ENCODE measurements at places on chromosomes 3 and 15.

GRCh38 chr3:145286937-145287336, 874.0 kb downstream of the PLOD2 start:
- DNase-seq, result no peak

- no peak for DNase-seq
Observed at GRCh38 chr15:64746356-64746755, 29.0 kb downstream of the RBPMS2 start.

GRCh38 chr3:164451072-164451910, 627.0 kb downstream of the SI start:
- DNase-seq, result no peak

- no peak for DNase-seq
Observed at GRCh38 chr3:104635872-104636580, 730.7 kb upstream of the ALCAM start.

DNA sequence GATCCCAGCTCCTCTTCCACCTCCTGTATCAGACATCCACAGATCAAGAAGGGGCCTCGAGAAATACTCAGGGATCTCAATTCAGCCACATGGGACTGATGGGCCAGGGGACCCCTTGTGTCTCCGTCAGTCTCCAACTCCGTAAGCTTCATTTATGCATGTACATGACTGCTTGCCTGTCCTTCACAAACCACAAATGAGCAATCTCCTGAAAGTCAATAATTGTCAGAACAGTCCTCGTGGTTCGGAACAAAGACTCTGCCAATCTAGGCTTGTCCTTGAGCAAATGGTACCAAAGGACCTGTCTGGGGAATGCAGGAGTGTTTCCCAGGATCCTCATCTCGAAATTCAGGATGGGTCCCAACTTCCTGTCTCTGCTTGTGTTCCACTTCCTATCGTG, 20.8 kb downstream of the SLC12A8 start:
- no peak for DNase-seq

DNA sequence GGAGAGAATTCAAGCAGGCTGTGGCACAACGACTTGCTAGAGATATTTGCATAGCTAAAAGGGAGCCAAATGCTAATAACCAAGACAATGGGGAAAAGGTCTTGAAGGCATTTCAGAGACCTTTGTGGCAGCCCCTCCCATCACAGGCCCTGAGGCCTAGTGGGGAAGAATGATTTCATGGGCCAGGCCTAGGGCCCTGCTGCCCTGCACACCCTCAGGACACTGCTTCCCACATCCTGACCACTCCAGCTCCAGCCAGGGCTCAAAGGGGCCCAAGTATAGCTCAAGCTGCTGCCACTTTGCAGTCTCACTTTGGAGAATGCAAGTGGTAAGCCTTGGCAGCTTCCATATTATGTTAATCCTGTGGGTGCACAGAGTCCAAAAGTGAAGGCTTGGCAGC, 21.5 kb upstream of the PTPN23 start:
- DNase-seq, result no peak

- DNase-seq, result no peak
Observed at GRCh38 chr3:35772381-35773015, 133.2 kb downstream of the ARPP21 start.

DNA sequence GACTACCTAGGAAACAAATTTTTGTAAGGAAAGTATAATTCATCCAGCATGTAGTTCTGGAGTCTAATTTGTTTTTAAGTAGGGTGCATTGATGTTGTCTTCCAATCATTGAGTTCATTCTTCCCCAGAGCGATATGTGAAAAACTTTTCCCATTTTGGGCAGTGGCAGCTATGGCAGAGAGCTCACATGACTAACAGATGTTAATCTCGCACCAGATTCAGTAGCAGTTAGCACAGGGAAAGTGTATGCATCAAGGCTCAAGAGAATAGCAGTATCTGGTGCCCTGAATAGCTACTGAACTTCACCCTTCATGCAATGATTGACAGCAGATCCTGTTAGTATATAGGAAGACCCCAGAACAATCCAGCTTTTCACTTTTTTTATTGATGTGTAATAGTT, 46.3 kb upstream of the TCAIM start:
- no peak for DNase-seq

- no peak for DNase-seq
Observed at GRCh38 chr15:95457520-95457919, 873.0 kb upstream of the NR2F2 start.

DNA sequence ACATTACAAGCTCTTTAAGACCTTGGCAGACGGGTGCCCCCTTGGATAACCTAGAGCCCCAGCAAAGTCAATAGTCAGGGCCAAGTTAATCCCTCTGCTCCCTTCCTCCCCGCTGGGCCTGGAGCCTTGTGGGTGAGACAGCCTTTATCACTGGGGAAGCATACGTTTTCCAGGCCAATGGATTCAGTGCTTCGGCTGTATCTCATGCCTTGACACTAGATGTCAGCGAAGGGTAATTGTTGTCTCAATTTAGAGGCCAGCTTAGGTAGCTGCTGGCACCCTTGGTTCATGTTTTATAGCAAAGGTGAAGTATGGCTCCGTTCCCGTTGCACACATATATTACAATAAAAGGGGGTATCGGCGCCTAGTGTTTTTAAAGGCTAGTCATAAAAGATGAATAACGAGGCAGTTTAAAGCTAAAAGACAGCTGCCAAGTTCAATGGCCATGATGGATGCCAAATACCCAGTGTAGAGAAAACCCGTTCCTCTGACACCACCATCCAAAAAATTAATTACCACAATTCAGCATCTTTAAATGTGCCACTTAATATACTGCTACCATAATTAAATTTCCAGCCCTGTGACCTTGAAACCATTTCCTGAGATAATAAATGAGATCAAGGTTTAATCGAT, 52.3 kb upstream of the BNIP2 start:
- no peak for DNase-seq

DNA sequence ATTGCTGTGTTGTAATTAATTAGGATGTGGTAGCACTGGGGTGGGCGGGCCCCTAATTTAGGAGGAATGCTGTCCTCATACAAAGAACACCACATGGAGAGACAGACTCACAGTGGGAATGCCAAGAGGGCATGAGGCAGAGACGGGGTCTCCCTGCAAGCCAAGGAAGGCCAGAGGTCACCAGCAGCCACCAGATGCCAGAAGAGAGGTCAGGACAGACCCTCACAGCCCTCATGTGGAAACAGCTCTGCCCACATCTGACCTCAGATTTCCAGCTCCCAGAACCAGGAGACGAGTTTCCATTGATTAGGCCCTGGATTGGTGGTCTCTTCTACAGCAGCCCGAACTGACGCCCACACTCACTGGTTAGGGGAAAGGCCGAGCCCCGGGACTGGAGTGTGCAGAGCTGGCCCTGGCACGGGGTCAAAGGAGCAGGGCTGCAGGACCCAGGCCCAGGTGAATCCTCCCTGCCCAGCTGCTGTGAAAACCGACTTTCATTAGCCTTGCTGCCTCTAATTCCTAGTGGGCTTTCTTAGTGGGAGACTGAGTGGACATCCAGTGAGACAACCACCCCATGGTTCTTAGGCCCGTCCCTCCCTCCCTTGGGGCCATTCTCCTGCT, 43.0 kb upstream of the SLC41A3 start:
- DNase-seq, result no peak

DNA sequence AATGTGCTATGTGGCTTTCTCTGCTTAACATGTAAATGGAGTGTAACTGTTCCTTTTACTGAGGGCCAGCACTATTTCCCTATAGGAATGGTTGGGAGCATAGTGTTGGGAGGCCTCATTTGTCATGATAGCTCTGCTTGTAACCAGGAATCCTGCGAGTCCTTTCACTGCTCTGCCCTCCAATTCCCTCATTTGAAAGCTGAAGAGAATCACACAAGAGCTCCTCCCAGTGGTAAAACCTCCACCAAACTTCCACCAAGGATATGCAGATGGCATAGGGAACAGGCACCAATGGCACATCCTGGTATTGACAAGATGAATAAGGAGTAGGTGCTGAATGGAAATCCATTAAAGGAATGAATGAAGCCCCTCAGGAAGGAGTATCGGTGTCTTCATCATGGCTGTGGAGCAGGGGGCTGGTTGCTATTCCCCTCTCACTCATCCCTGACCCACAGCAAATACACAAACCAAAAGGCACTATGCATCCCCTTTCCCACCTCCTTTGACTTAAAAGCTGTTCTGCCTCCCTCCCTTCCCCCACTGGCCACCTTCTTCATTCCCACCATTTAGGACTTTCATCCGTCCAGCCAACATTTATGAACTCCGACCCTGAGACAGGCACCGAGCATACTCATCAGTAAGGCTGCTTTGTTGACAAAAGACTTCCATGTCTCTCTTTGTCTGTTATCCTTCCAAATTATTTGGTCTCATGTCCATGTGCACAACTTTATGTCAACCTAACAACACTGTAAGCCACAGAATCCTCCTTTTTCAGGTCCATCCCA, 560.8 kb downstream of the FOXP1 start:
- peak; percentile 37 for DNase-seq

DNA sequence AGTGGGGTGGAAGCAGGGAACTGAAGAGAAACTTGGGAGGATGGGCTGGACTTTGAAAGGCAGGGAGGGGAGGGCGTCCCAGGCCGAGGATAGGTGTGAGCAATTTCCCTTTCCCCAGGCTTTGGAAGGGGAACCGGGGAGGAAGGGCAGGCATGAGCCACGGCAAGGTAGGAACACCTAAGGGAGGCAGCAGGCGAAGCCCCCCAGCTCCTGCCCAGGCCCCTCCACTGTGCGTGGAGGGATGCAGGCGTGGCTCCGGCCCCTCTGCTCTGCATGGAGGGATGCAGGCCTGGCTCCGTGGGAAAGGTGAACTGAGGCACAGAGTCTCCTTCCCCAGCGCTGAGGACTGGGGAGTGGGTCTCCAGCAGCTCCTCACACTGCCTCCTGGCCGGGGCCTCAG, 236.4 kb downstream of the XXYLT1 start:
- DNase-seq, result no peak

DNA sequence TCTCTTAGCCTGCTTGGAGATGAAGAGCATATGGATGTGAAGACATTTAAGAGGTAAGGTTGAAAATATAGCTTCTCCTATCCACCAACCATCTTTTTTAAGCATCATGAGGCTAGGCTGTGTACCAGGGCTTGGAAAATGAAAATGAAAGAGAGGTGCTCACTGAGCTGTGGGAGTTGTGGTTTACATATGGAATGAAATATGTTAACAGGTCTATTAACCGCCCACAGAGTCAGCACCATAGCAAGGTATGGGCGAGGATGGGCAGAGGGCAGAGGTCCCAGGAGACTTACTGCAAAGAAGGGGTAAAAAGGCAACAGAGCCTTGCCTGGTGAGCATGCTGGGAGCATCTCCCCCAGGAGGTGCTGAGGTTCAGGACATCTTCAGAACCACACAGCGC, 273.1 kb downstream of the GABRG3 start:
- DNase-seq, result no peak

- no peak for DNase-seq
Observed at GRCh38 chr3:58141766-58142345, 68.9 kb downstream of the DNASE1L3 start.

GRCh38 chr15:38620098-38620497, 55.5 kb upstream of the RASGRP1 start:
- no peak for DNase-seq

DNA sequence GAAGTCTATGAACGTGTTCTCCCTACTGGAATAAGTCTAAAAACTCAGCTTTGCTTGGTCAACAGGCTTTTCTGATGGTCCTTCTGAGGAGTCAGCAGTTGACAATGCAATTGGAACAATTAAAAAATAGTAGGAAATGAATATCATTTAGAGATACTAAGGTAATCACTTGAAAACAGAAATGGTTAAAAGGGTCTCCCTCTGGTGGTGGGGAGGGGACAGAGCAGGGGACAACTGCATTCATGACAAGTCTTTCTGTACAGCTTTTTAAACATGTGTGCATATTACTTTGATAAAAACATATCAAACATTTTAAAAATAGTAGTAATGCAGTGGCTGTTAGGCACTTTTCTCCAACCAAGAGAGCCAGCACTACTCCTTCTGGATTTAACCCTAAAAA, 119.9 kb upstream of the FHIT start:
- DNase-seq, result no peak

- peak; percentile 21 for DNase-seq
Observed at GRCh38 chr15:49621401-49621811, 558 bp downstream of the DTWD1 start.

- DNase-seq, result peak; percentile 70
Observed at GRCh38 chr3:182979674-182980191, 605 bp downstream of the DCUN1D1 start.

- no peak for DNase-seq
Observed at GRCh38 chr3:50490424-50490823, 13.0 kb downstream of the CACNA2D2 start.

DNA sequence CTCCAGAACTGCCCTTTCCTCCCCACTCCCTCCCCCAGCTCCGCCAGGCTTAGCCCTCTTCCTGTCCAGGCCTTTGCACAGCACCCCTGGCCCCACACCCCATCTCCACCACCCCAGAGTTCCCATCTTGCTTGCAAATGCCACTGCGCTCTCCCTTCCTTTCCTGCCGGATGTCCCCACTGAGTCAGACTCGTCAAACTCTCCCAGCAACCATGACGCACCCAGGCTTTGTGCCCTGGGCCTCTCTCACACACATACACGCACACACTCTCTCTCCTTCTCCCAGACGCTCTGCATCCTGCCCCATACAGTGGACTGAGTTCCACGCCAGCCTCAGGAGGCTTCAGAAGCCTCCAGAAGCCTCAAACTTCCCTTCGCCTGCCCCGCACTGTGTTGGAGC, 2.8 kb upstream of the CCDC9B start:
- DNase-seq, result no peak

DNA sequence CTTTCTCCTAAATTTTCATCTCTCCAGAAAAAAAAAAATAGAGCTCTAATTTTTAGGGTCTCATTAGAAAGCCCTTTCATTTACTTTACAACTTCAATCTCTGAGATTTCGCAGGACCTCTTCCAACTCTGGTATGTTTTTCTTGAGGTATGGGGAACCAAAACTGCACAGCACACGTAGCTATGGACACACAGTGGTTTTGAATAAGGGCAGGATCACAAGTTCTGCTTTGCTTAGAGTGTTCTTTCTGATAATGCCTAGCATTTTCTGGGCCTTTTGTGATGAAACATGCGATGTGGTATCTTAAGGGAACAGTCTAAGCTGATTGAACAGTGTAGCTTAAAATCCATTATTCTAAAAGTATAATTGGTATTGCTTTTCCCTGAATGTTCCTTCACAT, 25.3 kb downstream of the ZNF592 start:
- DNase-seq, result no peak

- no peak for DNase-seq
Observed at GRCh38 chr3:120052677-120053076, 41.6 kb downstream of the GSK3B start.

DNA sequence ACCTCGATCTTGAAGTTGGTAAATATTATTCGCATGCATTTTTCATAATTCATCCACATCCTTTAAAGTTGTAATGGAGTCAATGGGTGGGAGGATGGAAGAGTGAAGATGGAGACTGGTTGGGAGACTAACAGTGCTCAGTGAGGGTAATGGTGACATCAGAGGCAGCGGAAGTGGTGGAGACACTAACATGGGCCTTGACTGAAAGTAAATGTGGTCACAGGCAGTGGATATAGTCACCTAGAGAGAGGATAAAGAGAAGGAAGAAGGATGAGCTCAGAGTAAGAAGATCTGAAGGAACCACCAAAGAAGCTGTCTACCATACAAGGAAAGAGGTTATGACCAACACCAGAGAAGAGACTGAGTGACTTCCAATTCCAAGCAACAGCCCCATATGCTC, 281.6 kb upstream of the STT3B start:
- DNase-seq, result no peak

Data from hematopoietic multipotent progenitor cell treated with erythropoietin and hydrocortisone succinate and interleukin-3 and kit ligand, for 17 days (in vitro differentiated cells).